ENCODE measurements at places on chromosomes 3 and 15. TPM values are rescaled to one million over a fixed set of nuclear protein-coding genes. Genes with fewer than 3 reads are reported as not detected.

IQCH gene
- 0.34 TPM for total RNA-seq

REC114 gene
- not detected for total RNA-seq

FETUB gene
- not detected for total RNA-seq

GOLGA8S gene
- 0.07 TPM for total RNA-seq

ARPP19 gene
- total RNA-seq: 136 TPM

PTX3 gene
- total RNA-seq: not detected

LHFPL4 gene
- total RNA-seq: not detected

CADM2 gene
- total RNA-seq: not detected

DNAH12 gene
- total RNA-seq: 0.08 TPM

GTPBP8 gene
- total RNA-seq: 26.5 TPM

CLDN16 gene
- not detected for total RNA-seq

CHST2 gene
- 1.2 TPM for total RNA-seq

EPHA6 gene
- not detected for total RNA-seq

BCL6 gene
- 37.9 TPM for total RNA-seq

BNC1 gene
- total RNA-seq: not detected

WDR72 gene
- total RNA-seq: not detected

HYKK gene
- total RNA-seq: 4.0 TPM

BOC gene
- not detected for total RNA-seq

SLC9C1 gene
- total RNA-seq: not detected
